ENCODE measurements at places on chromosomes 11 and 22.

- DNase-seq: no peak
Observed at GRCh38 chr11:93857413-93858120, 7.1 kb upstream of the VSTM5 start.

GRCh38 chr11:35050541-35050995, 88.4 kb upstream of the CD44 start:
- DNase-seq: no peak

DNA sequence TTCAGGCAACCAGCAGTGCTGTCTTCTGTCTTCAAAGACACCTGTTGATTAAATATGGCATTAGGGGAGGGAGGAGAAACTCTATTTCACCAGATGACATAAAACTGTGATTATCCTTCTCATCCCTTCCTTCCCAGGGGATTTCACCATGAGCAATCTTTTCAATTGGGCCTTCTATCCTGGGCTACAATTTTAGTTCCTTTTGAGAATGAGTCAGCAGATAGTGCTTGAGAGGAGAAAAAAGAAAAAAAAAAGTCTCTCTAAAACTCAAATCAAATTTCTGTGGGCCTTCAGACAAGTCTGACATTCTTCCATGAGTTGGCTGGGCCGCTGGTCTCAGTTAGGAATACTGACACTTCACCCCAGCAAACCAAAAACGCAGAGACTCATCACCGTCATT, 7.2 kb downstream of the FLI1 start:
- no peak for DNase-seq

- DNase-seq: no peak
Observed at GRCh38 chr11:5923794-5924193, 18.3 kb upstream of the OR56A3 start.

- DNase-seq: no peak
Observed at GRCh38 chr22:23219822-23220484, 39.6 kb downstream of the BCR start.
